Left ventricle myocardium superior (tissue), 1 donor: ENCODE measurements at places on chromosomes 6 and 20. TPM values are rescaled to one million over a fixed set of nuclear protein-coding genes. Genes with fewer than 3 reads are reported as not detected.

The DNAH8 gene
- not detected for total RNA-seq

The C20orf141 gene
- not detected for total RNA-seq

The ELOVL4 gene
- total RNA-seq: 0.12 TPM

The PROKR2 gene
- not detected for total RNA-seq

The SCRT2 gene
- not detected for total RNA-seq

The SSTR4 gene
- total RNA-seq: not detected

The PHACTR3 gene
- 6.8 TPM for total RNA-seq
